Hippocampal formation (tissue), 2 donors: ENCODE measurements at places on chromosomes 4 and X.
A peak's percentile ranks its signal among the peaks of the same experiment; 100 is the strongest.

GRCh38 chrX:49956313-49956712, 33.9 kb downstream of the CLCN5 start:
- DNase-seq: no peak

- DNase-seq: no peak
Observed at GRCh38 chrX:3145716-3146115, 104.4 kb downstream of the ARSF start.

- peak; percentile 21 for DNase-seq
Observed at GRCh38 chr4:57131849-57132742, 21.9 kb upstream of the IGFBP7 start.

- DNase-seq: no peak
Observed at GRCh38 chr4:166134285-166134684, 261.2 kb downstream of the TLL1 start.

DNA sequence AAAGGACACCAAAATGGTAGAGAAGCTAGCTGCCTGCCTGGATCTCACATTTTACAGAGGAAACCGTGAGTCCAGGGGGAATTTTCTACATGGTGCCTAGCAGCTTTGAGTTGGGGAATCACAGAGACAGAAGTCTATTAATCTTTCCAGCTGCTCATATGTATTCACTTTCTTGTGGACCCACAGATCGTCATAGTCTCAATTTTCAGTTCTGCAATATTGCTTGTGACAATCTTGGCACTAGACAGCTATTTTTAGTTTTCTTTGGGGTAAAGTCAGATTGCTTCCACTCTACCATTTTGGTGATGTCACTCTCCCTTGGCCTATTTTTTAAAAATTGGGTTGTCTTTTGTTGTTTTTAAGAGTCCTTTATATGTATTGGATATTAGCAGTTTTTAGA, 233.4 kb upstream of the STK26 start:
- DNase-seq: no peak

- DNase-seq: no peak
Observed at GRCh38 chr4:123415977-123416376, 19.4 kb downstream of the SPRY1 start.

DNA sequence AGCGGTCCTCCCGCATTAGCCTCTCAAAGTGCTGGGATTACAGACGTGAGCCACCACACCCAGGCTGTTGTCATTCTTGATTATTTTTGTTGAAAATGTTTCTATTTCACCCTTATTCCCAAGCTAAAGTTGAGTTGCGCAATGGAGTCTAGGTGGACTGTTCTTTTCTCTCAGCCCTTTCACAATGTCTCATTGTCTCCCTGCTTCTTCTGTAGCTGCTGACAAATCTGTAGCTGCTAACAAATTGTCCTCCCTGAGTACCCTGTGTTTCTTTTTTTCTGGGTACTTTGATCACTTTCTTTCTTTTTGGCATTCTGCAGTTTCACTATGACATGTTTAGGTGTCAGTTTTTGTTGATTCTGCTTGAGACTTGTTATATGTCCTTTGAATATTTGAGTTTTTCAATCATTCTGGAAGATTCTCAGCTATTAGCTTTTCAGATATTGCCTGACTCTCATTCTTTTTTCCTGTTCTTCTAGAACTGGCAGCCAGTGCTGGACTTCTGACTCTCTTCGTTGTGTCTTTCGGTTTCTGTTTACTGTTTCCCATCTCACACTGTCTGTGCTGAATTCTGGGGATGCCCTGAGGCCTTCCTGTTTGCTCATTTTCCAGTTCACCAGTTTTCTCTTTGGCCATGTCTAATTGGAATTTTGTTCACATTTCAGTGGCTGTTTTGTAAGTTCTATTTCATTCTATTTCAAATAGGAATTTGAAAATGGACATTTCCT, 6.6 kb downstream of the ABCD1 start:
- DNase-seq: no peak

- DNase-seq: no peak
Observed at GRCh38 chrX:23292988-23293651, 41.5 kb upstream of the PTCHD1 start.

DNA sequence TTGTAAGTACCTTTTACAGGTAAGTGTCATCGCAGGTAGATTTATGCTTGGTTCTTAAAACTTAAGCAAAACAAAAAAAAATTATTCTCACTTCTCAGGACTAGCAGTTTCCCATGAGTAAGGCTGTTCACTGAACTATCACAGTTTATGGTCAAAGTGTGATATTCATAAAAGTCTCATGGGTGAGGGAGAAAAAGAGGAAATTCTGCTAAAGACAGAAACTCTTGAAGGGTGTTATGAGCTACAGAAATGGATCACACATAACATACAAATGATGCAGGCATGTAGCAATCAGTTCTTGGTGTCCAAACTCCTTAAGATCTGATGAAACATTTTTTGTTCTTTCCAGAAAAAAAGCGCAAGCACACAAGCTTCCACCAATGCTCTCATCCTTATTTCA, 8.5 kb downstream of the RAB9A start:
- no peak for DNase-seq

GRCh38 chr4:89352541-89352940, 44.9 kb upstream of the GPRIN3 start:
- DNase-seq: no peak

- DNase-seq: no peak
Observed at GRCh38 chr4:102683881-102684609, 76.7 kb downstream of the MANBA start.

DNA sequence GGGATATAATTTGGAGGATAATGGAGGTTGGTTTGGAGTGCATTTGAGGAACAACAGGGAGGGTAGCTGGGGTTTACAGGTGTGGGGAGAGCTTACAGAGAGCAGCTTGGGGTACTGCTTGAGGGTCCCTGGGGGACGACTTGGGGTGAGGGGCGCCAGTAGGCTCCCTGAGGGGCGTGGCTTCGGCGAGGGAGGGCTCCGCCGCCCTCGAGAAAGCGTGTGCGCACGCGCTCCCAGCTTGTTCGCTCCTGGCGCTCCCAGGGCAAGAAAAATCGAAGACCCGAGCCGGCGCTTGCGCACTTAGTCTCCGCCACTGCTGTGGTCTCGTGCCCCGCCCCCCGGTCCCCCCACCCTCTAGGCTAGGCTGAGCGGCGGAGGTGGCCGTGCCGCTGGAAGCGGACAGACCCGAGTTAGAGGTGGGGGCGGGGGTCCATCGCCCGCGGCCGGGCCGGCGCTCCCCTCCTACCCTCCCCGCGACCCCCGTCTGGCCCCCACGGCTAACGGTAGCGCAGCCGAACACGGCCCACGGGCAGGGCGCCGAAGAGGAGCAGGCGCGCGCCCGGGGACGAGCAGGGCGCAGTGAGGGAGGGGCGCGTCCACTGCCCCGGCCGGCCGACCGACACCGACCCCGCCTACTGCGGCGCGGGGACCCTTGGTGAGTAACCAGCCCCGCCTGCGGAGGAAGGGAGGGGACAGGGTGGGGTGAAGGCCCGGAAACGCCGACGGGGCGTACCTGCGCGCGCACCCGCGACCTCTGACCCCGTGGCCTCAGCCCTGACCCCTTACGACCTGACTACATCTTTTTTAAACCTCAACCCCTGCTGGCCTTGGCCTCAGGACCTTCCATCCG, 5.4 kb upstream of the CCDC120 start:
- no peak for DNase-seq

DNA sequence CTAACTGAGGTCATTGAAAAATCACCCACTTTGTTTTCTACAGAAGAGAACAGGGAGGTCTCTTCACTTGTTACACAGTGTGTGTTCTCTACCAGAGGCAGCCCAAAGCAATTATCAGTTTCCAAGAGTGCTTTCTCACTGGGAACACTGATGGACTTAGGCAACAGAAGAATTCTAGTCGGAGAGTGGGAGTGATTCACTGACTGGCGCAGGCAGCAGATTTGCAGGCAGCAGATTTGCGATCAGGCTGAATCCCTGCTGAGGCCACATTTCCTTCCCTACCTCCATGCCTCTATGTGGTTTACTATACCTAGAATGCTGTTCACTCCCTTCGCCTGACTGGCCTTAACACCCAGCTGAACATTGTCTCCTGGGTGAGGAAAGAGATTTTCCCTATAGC, 6.6 kb downstream of the OCIAD2 start:
- peak; percentile 14 for DNase-seq

DNA sequence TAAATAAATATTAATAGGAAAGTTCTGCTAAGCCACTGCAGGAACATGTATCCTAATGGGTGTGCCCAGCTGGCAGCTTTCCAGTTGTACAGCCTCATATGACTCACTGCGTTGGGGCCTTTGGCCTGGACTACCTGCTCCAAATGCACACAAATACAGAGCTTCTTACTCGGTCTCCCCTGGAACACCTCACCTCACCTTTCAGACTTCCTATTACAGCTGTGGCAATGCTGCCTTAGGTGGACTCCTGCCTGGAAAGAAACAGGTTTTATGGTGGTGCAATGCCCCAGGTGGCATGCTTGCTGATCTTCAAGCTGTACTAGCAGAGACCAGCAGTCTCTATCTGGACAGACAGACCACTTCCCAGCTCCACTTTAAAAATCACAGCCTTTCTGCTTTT, 85.7 kb upstream of the EXOC1L start:
- DNase-seq: no peak
